ENCODE measurements at places on chromosomes 7 and 10.

- DNase-seq = no peak
Measured at GRCh38 chr10:124081547-124082140, 11.8 kb downstream of the CHST15 start.

DNA sequence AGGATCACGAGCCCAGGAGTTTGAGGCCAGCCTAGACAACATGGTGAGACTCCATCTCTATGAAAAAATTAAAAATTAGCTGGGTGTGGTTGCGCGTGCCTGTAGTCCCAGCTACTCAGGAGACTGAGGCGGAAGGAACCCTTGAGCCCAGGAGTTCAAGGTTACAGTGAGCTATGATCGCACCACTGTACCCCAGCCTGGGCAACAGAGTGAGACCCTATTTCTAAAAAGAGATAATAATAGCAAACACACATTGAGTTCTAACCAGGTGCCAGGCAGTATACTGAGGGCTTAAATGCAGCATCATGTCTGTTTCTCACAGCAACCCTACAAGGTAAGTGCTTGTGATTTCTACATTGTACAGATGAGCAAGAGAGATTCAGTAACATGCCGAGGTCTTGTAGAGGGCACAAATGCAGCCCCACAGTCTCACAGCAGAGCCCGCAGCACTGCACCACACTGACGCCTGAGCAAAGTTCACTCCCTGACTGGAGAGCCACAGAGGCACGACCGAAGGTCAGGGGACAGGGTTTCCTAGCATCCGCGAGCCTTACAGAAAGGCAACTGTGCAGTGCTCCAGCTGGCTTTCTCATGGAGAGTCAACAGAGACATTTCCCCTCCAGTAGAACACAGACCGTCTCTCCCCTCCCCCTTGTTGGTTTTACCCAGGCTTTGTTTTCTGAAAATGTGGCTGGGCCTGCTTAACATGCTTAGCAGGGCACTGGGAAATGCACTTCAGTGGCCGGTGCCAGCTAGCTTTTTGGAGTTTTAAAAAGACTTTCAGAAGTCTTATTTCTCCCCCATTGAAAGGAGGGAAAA lies 36.5 kb downstream of the PDSS1 start:
- DNase-seq = no peak

DNA sequence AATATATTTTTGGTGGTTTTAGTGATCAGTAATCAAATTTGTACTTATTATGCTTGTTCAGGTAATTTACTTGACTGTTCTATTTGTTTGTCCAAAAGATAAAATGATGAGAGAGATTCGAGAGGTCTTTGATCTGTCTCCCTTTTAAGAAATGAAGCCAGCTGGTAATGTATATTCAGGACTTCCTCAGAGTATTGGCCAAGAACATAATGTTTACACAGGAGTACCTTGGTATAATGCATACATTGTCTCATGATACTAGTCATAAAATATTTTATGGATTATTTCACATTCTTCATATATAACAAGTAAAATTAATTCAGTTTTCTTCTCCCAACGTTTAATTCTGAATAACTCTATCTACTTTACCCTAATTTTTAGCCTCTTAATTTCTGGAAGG lies 100.9 kb downstream of the REEP3 start:
- DNase-seq = no peak

GRCh38 chr10:60434418-60435046 lies 44.9 kb upstream of the ANK3 start:
- DNase-seq = no peak

DNA sequence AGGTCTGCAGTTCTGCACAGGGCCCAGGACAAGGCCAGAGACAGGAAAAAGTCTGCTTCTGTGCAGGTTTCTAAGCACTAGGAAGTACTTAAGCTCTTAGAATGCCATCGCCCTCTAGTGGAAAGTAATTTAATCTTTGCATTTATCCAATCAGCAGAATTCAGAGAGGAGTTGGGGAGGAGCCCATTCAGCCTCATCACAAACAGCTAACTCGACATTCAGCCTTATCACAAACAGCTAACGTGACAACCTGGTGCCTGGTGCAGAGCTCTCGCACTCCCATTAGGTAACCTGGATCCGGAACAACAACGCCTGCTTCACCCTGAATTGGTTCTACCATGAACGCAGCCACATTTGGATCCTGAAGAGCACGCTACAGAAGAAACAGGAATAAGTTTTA lies 15.2 kb downstream of the OAT start:
- DNase-seq = peak; percentile 34

GRCh38 chr7:7251742-7252141 lies 69.4 kb downstream of the C1GALT1 start:
- DNase-seq = no peak

DNA sequence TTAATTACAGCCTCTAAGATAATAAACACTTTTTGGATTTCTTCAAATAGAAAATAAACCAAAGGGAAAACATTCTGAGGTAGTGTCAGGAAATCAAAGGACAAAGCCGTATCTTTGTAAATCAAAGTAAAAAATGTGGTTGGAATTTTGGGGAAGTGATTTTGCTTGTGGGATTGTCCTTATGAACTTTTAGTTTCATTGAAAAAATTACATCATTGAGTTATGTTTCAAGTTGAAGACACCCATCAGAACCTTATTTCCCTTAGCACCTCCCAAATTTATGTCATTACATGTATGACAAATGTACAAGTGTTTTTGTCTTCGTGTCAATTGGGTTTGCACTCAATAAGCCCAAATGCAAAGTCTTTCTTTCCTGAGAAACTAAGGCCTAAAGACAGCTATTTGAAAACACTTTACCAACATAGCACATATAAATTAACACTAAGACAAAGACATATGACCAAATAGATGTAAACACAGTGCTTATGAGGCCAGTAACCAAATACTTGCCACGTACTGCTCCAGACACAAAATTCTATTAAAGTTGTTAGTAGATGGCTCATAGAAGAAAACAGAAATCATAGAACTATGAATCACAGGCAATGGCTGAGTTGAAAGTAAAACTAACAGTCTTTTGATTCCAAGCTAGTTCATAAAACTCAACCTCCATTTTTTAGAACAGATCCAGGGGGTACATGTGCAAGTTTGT lies 26.9 kb upstream of the LAMB4 start:
- DNase-seq = no peak

DNA sequence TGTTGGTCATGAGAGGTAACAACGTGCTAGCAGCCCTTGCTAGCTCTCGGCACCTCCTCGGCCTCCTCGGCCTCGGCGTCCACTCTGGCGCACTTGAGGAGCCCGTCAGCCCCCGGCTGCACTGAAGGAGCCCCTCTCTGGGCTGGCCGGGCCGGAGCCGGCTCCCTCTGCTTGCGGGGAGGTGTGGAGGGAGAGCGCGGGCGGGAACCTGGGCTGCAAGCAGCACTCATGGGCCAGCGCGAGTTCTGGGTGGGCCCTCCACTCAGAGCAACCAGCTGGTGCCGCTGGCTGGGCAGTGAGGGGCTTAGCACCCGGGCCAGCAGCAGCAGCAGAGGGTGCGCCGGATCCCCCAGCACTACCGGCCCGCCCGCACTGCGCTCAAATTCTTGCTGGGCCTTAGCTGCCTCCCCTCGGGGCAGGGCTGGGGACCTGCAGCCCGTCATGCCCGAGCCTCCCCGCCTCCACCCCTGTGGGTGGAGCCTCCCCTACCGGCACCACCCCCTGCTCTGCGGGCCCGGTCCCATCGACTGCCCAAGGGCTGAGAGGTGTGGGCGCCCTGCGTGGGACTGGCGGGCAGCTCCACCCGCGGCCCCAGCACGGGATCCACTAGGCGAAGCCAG lies 96.1 kb downstream of the PAXIP1 start:
- no peak for DNase-seq

DNA sequence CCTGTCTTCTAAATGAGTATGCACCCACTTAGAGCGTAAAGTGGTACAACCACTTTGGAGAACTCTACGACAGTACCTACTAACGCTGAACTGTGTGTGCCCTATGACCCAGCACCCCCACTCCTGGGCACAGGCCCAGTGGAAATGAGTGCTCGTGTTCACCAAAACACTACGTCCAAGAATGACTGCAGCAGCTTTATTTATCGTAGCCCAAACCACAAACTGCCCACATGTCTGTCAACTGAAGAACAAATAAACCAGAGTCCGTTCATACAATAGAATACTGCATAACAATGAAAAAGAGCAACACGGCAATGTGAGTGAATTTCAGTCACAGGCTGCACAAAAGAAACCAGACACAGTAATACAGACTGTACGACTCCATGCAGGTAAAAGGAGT lies 35.4 kb downstream of the TLL2 start:
- DNase-seq = no peak

- DNase-seq = no peak
Measured at GRCh38 chr7:95478272-95479037, 7.3 kb upstream of the ASB4 start.

DNA sequence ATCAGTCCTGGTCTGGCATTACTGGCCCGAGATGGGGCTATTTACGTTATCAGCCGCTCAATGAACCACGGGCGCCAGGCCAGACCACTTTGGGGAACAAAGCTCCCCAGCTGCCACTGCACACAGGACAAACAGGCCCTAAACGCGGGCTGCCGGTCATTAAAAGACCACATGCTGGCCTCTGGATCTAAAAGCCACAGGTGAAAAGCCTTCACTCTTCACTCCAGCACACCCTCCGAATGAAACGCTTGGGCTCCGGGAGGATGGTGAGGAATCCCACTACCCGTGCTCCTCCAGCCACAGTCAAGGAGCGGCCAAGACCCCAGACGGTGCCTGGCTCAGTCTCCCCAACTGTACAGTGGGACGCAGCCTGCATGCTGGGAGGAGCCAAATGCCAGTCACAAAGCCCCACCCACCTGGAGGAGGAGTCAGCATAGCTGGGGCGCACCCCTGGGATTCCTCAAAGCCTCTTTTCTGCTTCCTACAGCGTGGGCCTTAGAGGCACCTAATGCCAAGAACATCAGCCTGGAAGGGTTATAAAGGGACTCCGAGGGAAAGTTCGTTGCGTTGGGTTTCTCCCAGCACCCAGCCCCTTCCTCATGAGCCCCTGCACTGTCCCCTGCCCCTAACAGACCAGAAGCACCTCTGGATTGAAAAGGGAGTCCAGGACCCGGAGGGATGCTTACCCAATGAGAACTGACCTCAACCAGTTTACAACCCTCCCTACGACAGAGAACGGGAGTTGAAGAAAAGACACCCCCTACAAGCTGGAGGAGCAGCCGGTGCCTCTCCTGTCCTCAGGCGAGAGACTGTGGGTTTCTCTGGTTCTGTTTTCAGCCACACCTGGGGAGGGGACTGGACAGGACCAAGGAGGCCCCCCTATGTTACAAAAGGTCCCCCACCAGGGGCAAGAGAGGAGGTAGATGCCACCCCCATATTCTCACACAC lies 4.7 kb downstream of the PDGFA start:
- DNase-seq = no peak

GRCh38 chr7:75619636-75620035 lies 119.1 kb downstream of the HIP1 start:
- DNase-seq = no peak

DNA sequence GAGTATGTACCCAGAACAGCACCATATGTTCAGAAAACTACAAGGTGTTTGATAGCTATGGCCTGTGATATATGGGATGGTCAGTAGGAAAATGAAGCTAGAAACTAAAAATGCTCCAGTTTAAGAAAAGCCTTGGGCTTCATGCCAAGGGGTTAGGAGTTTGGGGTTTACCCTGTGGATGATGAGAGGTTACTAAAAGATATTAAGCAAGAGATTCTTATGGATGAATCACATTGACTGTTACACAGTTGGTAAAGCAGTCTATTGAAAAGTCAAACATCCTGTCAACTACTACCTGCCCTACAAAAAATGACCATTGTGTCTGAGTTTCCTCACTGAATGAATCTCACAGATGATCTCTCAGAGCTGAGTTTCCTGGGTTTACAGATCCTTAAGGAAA lies 166.2 kb upstream of the INHBA start:
- DNase-seq = no peak

DNA sequence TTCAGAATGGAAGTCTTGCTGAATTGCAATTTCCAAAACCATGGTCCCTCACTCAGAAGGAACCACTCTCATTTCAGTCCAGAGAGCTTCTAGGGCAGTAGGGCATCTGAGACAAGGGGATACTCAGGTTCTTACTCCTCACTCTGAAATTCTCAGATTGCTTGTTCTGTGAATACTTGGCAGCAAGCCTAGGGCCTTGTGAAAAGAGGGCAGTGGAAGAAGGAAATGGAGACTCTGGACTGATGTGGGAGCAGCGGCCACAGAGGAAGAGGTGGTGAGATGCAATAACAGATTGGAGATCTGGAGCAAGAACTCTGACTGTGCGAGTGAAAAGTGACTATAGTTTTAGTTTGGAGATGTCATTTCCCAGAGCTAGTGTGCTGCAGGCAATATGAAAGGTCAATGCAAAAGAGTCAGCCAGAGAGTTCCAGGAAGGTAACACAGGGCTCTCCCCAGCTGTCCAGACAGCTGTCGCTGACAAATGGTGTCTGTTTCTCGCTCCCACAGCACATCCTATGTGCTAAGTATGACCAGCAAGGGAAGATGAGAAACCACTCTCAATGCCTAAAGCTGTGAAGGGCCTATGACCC lies 291.6 kb upstream of the KIAA1217 start:
- DNase-seq = no peak

DNA sequence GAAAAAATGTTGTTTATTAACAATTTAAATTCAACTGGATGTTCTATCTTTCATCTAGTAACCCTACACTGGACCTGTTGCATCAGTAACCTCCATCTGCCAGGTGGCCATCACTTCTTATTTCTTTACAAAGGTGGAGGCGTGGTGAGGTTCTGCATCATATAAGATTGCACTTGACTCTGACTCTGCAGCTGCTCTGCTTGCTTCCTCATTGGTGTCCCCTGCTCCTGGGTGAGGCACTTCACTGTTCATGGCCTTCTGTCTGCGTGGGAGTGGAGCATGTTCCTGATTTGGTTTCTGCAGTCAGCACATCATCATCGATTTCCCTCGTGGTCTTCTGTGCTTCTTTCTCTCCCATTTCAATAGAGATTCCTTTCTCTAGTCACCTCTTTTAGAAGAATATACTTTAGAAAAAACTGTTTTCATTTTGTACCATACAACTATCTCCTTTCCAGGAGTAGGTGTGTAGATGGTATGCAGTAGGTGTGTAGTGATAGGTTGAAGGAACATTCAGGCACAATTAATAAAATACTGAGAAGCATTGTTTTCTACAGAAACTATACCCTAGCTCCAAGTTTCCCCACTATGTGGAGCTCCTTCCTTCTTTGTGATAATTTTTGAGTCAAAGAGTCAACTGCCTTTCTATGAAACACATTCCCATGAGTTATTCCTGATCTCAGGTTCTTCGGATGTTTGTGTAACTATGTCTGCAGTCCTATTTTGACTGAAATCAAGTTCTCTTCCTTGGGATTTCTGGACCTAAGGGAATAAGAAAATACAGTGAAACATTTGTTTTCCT lies 231.7 kb upstream of the CNTNAP2 start:
- DNase-seq = no peak

DNA sequence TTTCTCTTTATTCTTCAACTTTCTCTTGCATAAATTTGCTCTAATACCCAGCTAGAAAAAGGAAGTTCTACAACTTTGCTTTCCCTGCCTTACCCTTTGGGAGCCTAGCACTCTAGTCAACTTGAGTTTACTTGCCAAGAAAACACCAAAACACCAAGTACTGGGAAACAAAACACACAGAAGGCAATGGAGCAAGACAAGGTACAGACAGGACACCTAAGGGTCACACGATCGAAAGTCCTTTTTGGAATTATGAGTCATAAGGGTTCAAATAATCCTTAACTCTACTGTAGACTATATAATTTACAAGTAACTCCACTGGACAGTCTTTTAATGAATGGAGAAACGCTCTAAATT lies 42.6 kb upstream of the ANAPC16 start:
- DNase-seq = no peak

Measured in activated naive CD4-positive, alpha-beta T cell treated with anti-CD3 and anti-CD28 coated beads, Interleukin-2, amount 50 U/mL, for 72 hours (primary cell).